ENCODE measurements at places on chromosomes 16 and 17. TPM values are rescaled to one million over a fixed set of nuclear protein-coding genes. Genes with fewer than 3 reads are reported as not detected.
A peak's percentile ranks its signal among the peaks of the same experiment; 100 is the strongest.

Gene INCA1
- total RNA-seq, result not detected

Gene CCL16
- total RNA-seq, result not detected

Gene EFNB3
- under 0.01 TPM for total RNA-seq

Gene NOG
- 67.9 TPM for total RNA-seq

- no peak for DNase-seq
These were observed 57.3 kb downstream of the B9D1 start for GRCh38 chr17:19305256-19305655.

DNA sequence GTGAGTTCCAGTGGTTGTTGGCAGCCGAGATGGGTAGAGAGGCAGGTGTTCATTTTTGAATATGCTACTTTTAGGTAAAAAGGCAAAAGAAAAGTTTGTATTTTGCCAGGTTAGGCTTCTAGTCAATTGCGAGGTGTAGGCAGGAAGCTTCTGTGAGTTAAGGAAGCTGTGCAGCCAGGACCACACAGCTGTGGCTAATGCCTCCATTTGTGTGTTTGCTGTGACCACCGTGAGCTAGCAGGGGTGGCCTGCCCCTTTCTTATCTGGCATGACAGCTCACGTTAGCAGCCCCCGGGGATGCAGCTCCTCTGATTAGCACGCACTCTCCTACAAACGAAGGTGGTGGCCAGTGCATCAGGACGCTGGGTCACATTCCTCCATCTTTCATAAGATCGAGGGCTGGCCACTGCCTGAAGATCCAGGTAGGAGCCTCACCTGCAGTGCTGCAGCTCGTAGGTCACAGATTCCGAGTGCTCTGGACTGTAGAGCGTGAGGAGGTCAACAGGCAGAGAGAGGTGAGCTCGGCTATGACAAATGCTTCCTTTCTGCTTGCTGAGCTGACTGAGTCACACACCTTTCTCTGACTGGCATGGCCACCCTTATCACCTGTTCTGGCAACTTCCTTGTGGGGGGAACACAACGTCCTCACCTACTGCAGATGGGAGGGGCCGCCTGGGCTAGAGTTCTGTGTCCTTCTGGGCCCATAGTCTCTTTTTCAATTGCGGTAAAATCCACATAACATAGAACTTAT is 244.4 kb downstream of the HS3ST3B1 start:
- no peak for DNase-seq

DNA sequence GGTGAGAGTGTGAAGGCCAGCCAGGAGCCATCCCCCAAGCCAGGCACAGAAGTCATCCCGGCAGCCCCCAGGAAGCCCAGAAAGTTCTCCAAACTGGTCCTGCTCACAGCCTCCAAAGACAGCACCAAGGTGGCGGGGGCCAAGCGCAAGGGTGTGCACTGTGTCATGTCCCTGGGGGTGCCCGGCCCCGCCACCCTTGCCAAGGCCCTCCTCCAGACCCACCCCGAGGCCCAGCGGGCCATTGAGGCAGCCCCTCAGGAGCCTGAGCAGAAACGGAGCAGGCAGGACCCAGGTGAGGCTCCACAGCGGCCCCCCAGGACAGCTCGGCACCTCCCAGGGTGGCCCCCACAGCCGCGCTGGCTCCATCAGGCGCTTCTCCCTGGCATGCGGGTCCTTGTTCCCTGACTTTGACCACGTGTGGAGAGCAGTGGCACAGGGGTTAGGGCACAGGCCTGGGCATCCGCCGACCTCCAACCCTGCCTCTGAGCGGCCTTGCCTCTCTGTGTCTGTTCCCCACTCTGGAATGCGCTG is 13.5 kb downstream of the FLYWCH2 start:
- no peak for DNase-seq

DNA sequence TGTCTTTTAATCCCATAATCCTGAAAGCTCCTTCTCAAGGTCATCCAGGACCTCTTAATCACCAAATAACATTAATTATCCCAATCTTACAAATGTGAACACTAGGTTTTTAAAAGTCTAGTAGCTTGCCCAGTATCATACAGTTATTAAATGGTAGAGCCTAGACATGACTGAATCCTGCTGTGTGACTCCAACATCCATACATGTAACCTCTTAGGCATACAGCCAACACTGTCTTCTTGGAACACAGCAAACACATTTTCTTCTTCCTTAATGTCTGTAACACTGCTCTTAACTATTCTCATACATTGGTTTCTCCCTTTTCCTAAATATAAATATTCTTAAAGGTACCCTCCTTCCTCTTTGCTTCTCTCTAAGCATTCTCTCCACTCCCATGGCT is 13.7 kb downstream of the BRIP1 start:
- DNase-seq, result no peak

DNA sequence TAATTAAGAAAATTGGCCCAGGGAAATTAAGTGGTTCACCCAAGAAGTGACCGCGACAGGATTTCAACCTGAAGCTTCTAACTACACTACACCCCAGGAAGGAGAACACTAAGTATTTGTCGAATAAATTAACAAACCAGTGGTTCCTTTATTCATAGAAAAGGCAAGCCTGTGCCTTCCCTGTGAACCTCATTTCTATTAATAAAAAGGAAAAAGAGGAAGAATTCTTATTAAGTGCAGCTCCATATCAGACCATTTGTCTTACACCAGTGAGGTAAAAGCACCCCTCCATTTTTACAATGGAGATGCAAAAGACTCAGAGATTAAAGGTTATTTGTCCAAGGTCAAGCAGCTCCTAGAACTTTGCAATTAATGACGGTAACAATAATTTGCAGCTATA is 1.7 kb downstream of the COPS3 start:
- DNase-seq, result no peak

- DNase-seq, result no peak
These were observed 87.1 kb downstream of the STX8 start for GRCh38 chr17:9488556-9488955.

- no peak for DNase-seq
These were observed 1.2 kb downstream of the KRTAP4-2 start for GRCh38 chr17:41176744-41177387.

GRCh38 chr16:17369421-17370222 is 101.1 kb downstream of the XYLT1 start:
- DNase-seq, result peak; percentile 71

DNA sequence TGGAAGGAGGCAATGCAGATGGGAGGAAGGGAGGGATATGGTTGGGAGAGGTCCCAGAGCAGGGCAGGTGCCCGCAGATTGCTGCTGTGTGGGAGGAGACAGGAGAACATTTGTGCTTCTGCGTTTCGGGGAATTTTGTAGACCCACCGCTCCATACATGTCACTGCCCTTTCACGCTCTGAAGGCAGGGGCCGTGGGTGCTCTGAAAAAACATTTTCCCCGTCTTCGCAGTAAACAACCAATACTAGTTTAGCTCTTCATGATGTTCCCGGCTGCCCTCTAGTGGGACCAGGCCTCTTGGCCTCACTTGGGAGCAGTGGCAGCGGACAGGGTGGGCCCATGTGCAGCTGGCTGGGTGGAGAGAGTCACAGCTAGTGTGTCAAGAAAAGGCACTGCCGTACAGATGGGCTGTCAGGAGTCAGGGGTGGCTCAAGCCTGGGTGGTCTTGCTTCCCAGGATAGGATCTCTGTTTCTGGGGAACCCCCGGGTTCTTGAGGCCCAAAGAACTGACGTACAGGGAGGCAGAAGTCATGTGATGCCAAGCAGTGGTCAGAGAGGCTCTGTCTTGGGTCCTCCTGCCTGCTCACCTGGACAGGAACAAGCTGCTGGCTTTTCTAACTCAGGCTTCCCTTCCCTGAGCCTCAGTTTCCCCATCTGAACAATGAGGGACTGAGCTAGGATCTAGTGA is 46.5 kb upstream of the CPNE2 start:
- DNase-seq, result peak; percentile 79

DNA sequence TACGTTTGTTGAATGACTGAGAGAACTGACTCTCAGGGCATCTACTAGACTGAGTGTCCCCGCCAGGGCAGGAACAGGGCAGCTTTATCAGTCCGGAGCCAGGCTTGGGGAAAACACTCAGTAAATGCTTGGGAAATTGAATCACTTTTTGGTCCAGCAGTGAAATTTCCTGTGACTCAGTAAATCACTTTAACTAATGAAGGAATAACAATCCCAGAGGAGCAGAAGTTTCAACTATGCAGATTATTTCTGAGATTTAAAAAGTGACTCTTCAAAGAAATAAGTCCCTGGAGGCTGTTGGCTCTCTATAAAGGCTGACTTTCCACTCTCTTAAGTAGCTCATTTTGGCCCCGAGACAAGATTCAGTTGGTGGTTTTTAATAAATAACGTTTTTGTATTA is 101.8 kb downstream of the FOXL1 start:
- DNase-seq, result no peak

DNA sequence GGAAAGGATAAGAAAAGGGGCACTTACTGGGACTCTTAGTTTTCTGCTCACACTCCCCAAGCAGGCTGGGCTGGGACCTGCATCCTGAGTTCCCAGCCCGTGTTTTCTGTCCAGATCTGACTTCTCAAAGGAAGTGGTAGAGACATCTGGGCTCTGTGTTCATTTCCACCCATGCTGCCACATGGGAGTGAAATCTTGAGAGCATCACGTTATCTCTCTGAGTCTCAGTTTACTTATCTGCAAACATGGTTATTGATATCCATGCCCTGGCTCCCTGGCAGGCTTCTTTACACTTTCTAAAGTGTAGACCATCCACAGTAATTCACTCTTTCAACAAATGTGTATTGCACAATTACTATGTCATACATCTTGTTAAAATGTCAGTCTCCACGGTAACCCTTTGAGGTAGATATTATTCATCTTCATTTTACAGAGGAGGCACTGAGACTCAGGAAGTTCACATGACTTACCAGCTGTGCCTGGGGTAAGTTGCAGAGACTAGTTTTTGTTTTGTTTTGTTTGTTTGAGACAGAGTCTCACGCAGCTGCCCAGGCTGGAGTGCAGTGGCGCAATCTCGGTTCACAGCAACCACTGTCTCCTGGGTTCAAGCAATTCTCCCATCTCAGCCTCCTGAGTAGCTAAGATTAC is 3.4 kb downstream of the ZNF688 start:
- DNase-seq, result no peak

DNA sequence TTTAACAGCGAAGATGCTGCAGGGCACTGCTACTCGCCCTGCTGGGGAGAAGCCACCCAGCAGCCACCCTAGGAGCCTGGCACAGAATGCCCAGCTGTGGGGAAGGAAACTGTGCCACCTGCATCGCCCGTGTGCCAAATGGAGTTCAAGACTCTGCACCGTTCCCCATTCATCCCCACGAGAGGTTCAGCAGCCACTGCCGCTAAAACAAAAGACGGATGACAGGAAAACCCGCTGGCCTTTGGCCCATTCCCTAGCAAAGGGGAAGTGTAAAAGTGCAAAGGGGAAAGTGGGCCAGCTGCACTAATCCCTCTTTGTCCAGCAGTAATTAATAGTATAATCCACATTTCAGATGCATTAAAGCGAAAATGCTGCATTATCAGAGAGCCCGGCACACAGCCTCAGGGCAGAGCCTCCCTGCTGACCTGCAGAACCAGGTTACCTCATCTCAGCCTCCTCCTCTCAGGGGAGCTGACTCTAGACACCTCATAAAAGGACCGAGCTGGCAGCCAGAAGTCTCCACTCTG is 37.7 kb downstream of the ZFHX3 start:
- no peak for DNase-seq

GRCh38 chr16:88923450-88923849 is 53.6 kb downstream of the CBFA2T3 start:
- DNase-seq, result no peak

Measured in hematopoietic multipotent progenitor cell (in vitro differentiated cells).